ENCODE measurements at places on chromosomes 13 and 19. TPM values are rescaled to one million over a fixed set of nuclear protein-coding genes. Genes with fewer than 3 reads are reported as not detected.
A peak's percentile ranks its signal among the peaks of the same experiment; 100 is the strongest.

DNA sequence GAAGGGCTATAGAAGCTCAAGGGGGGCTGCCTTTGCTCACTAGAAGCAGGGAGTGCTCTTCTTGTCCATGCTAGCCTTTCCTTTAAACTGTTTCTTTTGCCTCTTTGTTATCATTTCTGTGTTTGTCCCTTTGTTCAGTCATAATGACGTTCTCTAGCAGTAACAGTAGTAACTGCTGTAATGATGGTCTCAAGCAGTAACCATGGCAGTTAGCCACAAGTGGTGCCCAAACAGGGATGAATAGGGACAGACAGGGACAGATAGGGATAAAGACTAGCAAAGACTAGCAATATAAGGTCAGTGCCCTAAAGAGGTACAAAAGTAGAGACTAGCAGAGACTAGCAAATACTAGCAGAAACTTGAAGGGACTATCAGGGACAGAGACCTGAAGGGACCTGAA is 869.0 kb upstream of the PRR20A start:
- H3K27ac ChIP-seq: no peak overlapping the region
- no peak overlapping the region for H3K4me3 ChIP-seq
- no peaks in the 10 kb centered on the region for H3K4me1 ChIP-seq
- DNase-seq: no peak

GRCh38 chr13:72726726-72727416 is 558 bp downstream of the MZT1 start:
- peaks cover 64% of the 10 kb centered on the region for H3K36me3 ChIP-seq
- peaks cover 56% of the 10 kb centered on the region for H3K4me1 ChIP-seq
- H3K4me3 ChIP-seq: peak overlapping the region; percentile 92
- no peaks in the 10 kb centered on the region for H3K27me3 ChIP-seq
- H3K27ac ChIP-seq: peak overlapping the region; percentile 84

DNA sequence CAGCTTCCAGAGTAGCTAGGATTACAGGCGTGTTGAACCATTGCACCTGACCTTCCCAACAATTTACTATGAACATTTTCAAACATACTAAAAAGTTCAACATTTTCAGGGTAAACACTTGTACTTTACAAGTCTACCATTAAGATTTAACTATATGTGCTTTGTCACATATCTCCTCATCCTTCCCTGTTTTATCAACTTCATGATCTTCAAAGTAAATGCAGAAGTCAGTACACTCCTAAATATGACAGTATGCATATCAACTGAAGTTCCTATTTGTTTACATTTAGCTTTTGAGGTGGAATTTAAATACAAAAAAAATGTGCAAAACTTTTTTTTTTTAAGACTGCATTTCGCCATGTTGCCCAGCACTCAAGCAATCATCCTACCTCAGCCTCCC is 18.5 kb downstream of the LNX2 start:
- H3K4me3 ChIP-seq: no peak overlapping the region
- H3K4me1 ChIP-seq: no peaks in the 10 kb centered on the region
- no peak for DNase-seq
- H3K36me3 ChIP-seq: no peaks in the 10 kb centered on the region
- no peak overlapping the region for H3K27ac ChIP-seq
- H3K27me3 ChIP-seq: no peaks in the 10 kb centered on the region

DNA sequence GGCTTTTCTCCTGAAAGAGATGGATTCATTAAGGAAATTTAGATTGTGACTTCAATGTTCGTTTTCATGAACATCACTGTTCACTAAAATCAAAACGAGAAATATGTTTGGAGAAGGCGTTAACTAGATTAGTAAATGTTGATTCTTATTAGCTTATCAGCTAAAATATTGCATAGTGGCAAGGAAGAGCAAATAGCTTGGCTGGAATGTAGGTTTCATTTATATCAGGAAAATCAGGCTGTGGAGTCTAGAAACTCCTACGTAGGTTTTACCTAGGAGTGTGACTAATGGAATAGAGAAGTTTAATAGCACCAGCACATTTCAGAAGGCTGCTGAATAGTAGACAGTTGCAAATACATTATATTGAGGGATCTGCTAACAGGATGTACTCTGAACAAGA is 344.9 kb downstream of the LIG4 start:
- DNase-seq: no peak
- peaks cover 22% of the 10 kb centered on the region for H3K27me3 ChIP-seq
- H3K36me3 ChIP-seq: no peaks in the 10 kb centered on the region
- peaks cover 5% of the 10 kb centered on the region for H3K4me1 ChIP-seq

GRCh38 chr19:13881251-13881691 is 4.3 kb downstream of the NANOS3 start:
- DNase-seq: peak; percentile 31
- H3K27me3 ChIP-seq: no peaks in the 10 kb centered on the region
- H3K4me1 ChIP-seq: peaks cover 37% of the 10 kb centered on the region
- H3K4me3 ChIP-seq: no peak overlapping the region

DNA sequence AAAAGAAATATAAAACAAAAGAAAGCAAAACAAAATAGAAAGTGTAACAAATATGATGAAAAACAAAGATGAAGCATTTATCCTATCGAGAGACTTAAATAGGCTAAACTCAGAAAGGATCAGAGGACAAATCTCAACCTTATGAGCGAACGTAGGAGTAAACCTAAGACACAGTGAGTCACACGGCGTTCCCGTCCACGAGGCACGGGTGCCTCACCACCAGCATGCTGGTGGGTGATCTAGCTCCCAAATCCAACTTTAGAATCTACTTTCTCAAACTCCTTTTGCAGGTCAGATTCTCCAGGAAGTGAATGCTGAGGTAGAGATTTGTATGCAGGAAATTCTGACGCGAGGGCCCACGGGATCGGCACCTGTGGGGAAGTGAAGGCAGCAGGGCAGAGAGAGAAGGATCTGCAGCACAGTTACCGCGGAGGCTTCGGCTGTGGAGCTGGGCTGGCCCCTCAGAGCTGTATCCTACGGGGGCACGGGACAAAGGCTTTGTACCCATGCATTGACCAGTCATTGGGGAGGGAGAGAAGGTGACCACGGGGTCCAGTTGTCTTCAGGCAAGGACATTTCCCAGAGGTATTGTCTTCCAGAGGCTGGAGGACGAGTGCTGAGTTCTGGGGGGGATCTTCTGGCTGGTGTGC is 7.5 kb upstream of the MIER2 start:
- H3K4me1 ChIP-seq: no peaks in the 10 kb centered on the region
- no peaks in the 10 kb centered on the region for H3K27me3 ChIP-seq
- H3K27ac ChIP-seq: no peak overlapping the region
- DNase-seq: no peak
- H3K4me3 ChIP-seq: no peak overlapping the region
- H3K36me3 ChIP-seq: no peaks in the 10 kb centered on the region

GRCh38 chr19:2543463-2544442 is 67.8 kb downstream of the GADD45B start:
- peak overlapping the region; percentile 81 for H3K27ac ChIP-seq
- peak; percentile 75 for DNase-seq
- H3K36me3 ChIP-seq: no peaks in the 10 kb centered on the region
- no peaks in the 10 kb centered on the region for H3K27me3 ChIP-seq
- peak overlapping the region; percentile 57 for H3K4me3 ChIP-seq

DNA sequence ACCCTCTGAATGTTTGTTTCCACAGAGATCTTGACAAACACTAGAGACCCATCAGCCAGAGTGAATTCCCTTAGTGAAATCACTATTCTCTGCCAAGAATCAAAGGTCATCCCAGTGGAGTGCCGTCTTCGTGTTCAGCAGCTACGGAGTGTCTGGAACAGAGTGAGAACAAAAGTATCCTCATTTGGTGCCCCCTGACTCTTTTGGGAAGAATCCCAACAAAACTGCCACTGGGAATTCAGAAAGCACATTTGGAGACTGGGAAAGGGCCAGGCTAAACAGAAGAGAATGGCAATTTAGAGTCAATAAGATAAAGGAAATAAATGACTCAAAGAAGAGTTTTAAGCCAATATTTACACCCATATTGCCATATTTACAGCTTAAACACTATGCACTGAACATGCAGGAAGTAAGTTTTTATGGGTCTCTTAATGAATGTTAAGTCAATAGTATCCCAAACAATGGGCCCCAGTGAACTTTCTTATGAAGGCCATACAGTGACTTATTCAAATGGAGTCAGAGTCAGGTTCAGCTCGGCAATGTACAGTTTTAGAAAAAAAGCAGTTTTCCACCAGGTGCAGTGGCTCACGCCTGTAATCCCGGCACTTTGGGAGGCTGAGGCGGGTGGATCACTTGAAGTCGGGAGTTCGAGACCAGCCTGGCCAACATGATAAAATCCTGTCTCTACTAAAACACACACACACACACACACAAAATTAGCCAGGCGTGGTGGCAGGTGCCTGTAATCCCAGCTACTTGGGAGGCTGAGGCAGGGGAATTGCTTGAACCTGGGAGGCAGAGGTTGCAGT is 392.6 kb downstream of the KLF5 start:
- no peaks in the 10 kb centered on the region for H3K27me3 ChIP-seq
- H3K4me1 ChIP-seq: no peaks in the 10 kb centered on the region
- H3K36me3 ChIP-seq: no peaks in the 10 kb centered on the region

DNA sequence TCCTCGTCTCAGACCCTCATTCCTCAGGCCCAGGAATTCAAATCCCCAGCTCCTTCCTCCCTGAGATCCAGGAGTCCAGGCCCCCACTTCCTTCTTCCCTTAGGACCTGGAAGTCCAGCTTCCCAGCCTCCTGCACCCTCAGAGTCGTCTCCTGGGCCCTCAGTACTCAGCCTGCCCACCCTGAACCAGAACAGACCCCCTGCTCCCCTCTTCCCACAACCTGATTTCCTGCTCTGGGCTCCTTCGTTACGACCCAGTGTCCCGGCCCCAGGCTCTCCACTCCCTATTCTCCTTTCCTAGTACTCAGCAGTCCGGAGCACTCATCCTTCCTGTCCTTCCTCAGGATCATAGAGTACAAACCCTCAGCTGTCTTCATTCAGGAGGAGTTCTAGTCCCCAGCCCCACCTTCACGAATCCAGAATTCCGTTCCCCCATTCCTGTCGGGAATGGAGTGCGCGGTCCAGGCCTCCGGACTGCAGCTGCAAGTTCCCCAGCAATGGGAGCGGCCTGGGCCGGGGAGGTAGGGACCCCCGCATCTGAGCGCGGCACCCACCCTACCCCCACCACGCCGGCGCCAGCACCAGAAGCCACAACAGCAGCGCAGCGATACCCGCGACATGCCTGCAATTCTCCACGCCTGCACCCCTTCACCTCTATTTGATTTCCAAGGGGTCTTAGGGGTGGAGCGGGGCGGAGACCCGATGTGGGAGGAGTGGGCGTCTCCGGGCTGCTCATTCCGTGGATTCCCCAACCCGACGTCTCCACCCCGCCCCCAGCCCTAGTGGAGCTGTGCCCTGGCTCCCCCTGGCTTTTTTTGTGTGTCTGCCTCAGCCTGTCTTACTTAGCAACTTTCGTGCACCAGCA is 12.7 kb downstream of the EGLN2 start:
- H3K36me3 ChIP-seq: peaks cover 41% of the 10 kb centered on the region
- H3K27ac ChIP-seq: no peak overlapping the region
- no peak for DNase-seq
- peaks cover 47% of the 10 kb centered on the region for H3K4me1 ChIP-seq

- peak overlapping the region; percentile 70 for H3K27ac ChIP-seq
- peaks cover 74% of the 10 kb centered on the region for H3K4me1 ChIP-seq
- peaks cover 19% of the 10 kb centered on the region for H3K36me3 ChIP-seq
- peak overlapping the region; percentile 57 for H3K4me3 ChIP-seq
- H3K27me3 ChIP-seq: peaks cover 6% of the 10 kb centered on the region
Observed at GRCh38 chr13:114151565-114152284, 19.3 kb upstream of the RASA3 start.

GRCh38 chr19:3034656-3035541 is 5.8 kb upstream of the TLE2 start:
- DNase-seq: peak; percentile 68
- peak overlapping the region; percentile 91 for H3K27ac ChIP-seq
- peaks cover 32% of the 10 kb centered on the region for H3K27me3 ChIP-seq
- no peaks in the 10 kb centered on the region for H3K36me3 ChIP-seq
- H3K4me3 ChIP-seq: peak overlapping the region; percentile 83

- H3K27me3 ChIP-seq: peaks cover under 1% of the 10 kb centered on the region
- peaks cover 27% of the 10 kb centered on the region for H3K4me1 ChIP-seq
- H3K4me3 ChIP-seq: no peak overlapping the region
- peak overlapping the region; percentile 59 for H3K27ac ChIP-seq
- H3K36me3 ChIP-seq: no peaks in the 10 kb centered on the region
Observed at GRCh38 chr13:44768239-44768638, 192.1 kb upstream of the TSC22D1 start.

GRCh38 chr13:36979361-36980050 is 19.6 kb downstream of the ALG5 start:
- peaks cover 3% of the 10 kb centered on the region for H3K4me1 ChIP-seq
- no peak overlapping the region for H3K4me3 ChIP-seq
- H3K36me3 ChIP-seq: peaks cover 41% of the 10 kb centered on the region
- H3K27ac ChIP-seq: no peak overlapping the region
- no peaks in the 10 kb centered on the region for H3K27me3 ChIP-seq

DNA sequence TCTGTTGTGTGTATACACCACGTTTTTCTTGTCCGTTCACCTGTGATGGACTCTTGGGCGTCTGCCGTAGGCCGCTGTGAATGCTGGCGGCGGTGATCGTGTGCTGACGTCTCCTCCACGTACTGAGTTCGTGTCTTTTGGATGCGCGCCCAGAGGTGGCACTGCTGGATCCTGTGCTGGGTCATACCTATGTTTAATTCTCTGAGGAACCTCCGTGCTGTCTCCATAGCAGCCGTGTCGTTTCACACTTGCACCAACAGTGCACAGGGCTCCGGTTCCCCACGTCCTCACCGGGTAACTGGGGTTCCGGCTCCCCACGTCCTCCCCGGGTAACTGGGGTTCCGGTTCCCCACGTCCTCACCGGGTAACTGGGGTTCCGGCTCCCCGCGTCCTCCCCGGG is 56.2 kb downstream of the ATP11A start:
- no peaks in the 10 kb centered on the region for H3K4me1 ChIP-seq
- H3K36me3 ChIP-seq: no peaks in the 10 kb centered on the region
- H3K27me3 ChIP-seq: no peaks in the 10 kb centered on the region
- H3K27ac ChIP-seq: no peak overlapping the region
- DNase-seq: no peak
- no peak overlapping the region for H3K4me3 ChIP-seq

- no peak overlapping the region for H3K4me3 ChIP-seq
- no peaks in the 10 kb centered on the region for H3K27me3 ChIP-seq
- DNase-seq: no peak
- no peaks in the 10 kb centered on the region for H3K4me1 ChIP-seq
- no peak overlapping the region for H3K27ac ChIP-seq
Observed at GRCh38 chr13:90375851-90376250, 971.6 kb upstream of the MIR17HG start.

- no peaks in the 10 kb centered on the region for H3K36me3 ChIP-seq
- no peak for DNase-seq
- H3K4me3 ChIP-seq: no peak overlapping the region
- H3K4me1 ChIP-seq: no peaks in the 10 kb centered on the region
- H3K27ac ChIP-seq: no peak overlapping the region
Observed at GRCh38 chr13:98783856-98784478, 31.5 kb upstream of the SLC15A1 start.

SH2D3A gene
- total RNA-seq: 28.1 TPM

ACER1 gene
- total RNA-seq: 0.15 TPM

PLD3 gene
- total RNA-seq: 92.4 TPM

SYCN gene
- not detected for total RNA-seq

DCLK1 gene
- not detected for total RNA-seq

STOML3 gene
- not detected for total RNA-seq

CD22 gene
- 0.63 TPM for total RNA-seq

CAPN12 gene
- 22.9 TPM for total RNA-seq

CADM4 gene
- 0.43 TPM for total RNA-seq

GTPBP3 gene
- 30.2 TPM for total RNA-seq
